ENCODE measurements at places on chromosomes 1 and 21.

DNA sequence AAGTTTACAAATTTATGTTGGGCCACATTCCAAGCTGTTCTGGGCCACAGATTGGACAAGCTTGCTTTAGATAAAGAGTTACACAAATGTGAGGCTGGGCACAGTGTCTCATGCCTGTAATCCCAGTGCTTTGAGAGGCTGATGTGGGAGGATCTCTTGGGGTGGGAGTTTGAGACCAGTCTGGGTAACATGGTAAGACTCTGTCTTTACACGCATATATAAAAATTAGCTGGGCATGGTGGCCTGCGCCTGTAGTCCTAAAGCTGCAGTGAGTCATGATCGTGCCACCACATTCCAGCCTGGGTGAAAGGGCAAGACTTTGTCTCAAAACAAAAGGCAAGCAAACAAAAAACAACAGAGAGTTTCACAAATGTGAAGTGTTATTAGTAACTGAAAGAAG lies 5.9 kb upstream of the VCAM1 start:
- DNase-seq = no peak

DNA sequence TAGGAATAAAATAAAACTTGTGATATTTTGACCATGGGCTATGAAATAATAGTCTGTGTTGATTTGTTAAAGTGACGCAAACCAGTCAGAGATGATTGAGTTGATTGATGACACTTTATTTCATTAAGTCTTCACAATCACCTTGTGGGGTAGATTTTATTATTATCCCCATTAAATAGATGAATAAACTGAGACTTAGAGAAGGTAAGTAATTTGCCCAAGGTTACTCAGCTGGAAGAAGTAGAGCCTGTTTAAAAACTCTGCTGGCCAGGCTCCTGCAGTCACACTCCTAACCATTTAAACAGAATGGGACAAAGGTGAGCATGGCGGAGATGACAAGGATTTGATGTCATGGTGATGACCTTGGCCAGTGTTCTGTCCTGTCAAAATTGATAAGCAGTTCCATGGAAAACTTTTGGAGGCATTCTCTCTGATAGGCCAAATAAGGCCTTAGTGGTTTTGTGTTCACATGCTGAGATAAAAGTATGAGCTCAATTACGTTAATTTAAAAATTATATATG lies 22.7 kb upstream of the MCOLN3 start:
- DNase-seq = no peak

DNA sequence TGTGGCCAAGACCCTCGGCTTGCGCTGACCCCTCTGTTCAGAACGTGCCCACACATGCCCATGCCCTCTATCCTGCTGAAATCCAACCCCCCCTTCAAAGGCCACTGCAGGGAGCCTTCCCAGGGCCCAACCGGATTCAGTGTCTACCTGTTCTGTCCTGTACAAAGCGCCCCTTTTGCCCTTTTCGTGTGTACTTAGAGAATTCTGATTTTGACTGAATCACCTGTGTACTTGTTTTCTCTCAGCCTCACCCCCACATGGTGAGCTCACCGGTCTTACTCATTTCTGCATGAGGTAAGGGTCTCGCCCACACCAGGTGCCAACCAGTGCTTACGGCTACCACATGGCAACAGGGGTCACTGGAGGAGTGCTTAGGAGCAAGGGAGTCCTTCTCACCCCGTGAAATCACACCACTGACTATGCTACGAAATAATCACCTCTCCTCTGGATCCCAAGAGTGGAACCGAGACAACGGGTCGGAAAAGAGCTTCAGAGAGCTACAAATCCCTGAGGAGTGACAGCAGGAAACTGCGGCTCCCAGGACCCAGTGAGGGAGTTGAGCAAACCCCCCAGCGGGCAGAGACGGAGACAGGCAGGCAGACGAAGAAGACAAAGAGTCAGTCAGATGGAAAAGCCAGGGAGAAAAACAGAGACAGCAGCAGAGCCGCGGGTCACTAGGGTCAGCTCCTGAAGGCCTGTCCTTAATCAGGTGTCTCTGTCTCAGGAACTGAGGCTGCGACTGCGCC lies 2.1 kb upstream of the S100A2 start:
- no peak for DNase-seq

GRCh38 chr1:155184351-155184811 lies 10.7 kb downstream of the TRIM46 start:
- no peak for DNase-seq

- peak; percentile 80 for DNase-seq
Measured at GRCh38 chr21:46324390-46325072, 575 bp downstream of the PCNT start.

- no peak for DNase-seq
Measured at GRCh38 chr1:34166191-34166624, 1.2 kb upstream of the CSMD2 start.

- no peak for DNase-seq
Measured at GRCh38 chr1:172394141-172394751, 26.2 kb upstream of the C1orf105 start.

DNA sequence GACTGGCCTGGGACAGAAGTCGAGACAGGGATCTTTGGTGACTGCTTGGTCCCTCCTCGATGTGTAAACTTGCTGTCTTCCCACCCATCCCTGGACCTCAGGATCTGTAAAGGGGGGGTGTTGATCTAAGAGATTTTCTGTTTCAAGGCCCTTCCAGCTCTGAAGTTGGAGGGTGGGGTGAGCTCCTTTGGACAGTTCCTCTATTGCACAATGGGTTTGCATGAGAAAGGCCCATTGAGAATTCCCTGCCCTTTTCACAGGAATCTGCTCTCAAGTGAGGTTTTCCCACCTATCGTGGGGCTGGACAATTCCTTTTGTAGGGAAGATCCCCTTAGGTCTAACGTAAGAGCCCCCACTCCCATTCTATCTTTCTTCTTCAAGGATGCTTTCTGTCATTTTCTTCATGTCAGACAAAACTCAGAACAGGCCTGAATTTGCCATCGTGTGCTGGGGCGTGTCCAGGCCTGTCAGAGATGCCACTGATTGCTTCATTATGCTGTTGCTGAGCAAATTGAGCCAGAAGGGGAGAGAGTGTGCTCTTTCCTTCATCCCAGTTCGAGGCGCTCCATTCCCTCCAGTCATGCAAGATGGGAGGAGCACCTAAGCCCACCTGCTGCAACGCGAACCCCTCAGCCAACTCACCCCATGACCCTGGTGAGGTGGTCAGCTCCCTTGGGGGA lies 149.9 kb upstream of the IGSF21 start:
- DNase-seq = no peak

DNA sequence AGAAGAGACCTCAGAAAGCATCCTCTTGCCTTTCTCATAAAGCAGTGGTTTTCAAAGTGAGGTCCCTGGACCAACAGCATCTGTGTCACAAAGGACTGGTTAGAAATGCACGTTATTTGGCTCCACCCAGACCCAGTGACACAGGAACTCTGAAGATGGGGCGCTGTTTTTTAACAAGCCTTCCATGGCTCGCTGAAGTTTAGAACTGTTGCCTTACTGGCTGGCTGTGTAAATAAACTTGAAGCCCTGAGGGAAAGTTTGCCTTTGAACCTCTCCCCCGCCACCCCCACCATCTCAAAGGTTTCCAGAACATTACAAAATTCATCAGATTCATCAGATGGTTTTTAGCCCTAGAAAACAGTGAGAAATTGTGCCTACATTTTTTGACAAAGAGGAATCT lies 21.8 kb upstream of the IKBKE start:
- DNase-seq = no peak

- no peak for DNase-seq
Measured at GRCh38 chr1:152515434-152515783, 1.1 kb downstream of the CRCT1 start.

DNA sequence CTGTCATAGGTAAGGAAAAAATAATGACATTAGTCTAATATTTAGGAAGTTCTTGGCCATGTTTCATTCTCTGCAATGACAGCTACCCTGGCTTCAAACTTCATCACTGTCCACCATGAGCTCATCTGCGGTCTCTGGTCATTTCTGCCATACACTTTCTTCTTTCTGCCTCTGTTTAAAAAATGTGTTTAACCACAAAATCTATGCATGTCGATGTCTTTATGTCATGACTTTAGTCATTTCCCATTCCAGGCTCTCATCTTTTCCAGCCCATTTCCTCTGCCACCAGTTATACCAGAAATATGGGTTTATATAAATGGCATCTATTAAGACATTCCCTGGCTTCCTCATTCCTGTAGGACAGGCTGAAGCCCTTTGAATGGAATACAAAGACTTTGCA lies 68.5 kb upstream of the DUSP10 start:
- no peak for DNase-seq

DNA sequence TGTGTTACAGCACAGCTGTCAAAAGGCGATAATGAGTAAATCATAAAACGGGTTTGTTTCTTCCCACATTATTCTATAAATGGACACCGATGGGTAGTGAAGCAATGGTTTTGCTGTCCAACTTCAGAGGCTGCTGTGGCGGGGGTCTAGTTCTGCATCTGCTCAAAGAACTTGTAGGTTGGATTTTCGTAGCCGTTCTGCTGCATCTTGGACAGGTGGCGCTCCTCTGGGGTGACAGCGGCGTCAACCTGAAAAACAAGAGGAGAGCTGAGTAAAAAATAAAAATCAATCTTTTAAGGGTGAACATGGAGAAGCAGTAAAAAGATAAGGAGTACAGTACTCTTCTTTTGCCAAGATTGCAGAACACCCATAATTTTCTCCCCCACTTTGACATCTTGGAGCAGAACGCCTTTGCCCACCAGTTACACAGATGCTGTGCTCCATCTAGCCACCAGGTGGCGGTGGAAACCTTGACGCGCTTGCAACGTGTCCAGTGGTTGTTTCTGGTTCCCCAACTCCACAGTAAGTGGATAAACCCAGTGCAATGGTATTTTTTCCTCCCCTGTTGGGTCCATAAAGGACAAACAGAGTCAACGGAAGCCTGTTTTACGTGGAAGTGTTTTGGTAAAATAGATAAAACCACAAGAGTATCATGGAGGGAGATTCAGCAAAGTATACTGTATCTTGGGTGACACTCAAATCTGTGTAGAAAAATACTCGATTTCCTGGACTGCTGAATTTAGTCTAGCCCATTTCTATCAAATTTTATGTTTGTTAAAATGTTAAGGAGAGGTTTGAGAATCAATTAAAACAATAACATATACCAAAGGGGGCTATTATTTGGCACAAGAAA lies 147.0 kb downstream of the GABPA start:
- DNase-seq = peak; percentile 46

DNA sequence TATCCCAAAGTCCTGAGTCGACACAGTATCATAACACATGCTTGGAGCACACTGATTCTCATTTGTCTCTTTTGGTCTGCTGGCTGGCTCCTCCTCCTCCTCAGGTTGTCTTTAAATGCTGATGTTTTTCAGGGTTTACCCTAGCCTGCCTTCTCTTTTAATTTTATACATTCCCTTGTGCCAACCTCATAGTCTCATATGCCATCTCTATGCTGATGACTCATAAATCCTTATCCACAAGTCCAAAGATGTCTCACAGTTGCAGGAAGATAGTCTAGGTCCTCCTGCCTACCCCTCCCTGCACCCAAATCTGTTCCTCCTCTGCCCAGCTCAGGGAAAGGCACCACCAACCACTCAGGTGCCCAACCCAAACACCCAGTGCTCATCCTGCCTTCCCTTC lies 108.3 kb downstream of the SIPA1L2 start:
- DNase-seq = no peak

DNA sequence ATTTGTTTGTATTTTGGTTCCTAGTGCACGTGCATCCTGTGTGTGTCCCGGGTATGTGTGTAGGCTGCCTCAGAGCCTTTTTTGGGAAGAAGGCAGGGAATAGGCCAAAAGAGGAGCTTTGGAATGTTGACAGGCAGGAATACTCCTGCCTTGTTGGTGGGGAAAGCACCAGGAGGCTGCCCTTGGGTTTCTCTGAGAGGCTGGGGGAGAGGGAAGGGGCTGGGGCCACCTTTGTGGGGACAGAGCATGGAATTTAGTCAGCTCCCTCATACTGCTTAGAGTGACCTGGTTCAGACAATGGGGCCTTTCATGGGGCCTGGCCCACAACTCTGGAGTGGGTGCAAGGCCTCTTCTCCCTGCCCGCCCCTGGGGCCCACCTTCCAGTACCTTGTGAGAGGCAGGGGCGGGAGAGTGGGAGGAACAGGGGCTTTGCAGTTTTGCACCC lies 31.3 kb downstream of the ACOT11 start:
- no peak for DNase-seq

DNA sequence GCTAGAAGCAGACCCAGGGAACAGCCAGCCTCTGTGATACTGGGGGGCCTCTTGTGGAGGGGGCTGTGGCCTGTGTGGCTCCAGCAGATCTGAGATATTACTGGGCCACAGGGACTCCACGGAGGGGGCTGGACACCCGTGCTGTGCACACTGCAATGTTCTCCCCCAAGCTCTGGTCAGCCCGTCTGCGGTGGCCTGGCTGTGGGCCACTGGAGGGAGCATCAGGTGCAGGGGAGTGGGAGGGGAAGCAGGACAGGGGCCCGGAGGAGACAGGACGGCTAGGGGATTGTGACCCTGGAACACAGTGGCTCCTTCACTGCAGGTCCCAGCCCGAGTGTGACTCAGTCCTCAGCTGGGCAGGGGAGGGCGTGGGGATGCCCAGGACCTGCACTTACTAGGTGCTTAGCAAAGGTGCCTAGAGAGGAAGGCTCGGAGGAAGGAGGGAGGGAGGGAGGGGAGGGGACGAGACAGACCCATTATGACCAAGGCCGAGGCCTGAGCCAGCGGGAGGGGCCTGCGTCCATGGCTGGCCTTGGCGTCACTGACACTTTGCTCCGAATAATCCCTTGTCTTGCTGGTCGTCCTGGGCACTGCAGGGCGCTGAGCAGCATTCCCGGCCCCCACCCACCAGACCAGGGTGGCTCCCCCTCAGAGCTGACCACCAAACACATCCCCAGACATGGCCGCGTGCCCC lies 44.2 kb downstream of the PRDM16 start:
- no peak for DNase-seq

Measured in HuH-7 (cell line).